Right lung (tissue), 10 donors: ENCODE measurements at places on chromosomes 3 and 15. TPM values are rescaled to one million over a fixed set of nuclear protein-coding genes. Genes with fewer than 3 reads are reported as not detected.

DNA sequence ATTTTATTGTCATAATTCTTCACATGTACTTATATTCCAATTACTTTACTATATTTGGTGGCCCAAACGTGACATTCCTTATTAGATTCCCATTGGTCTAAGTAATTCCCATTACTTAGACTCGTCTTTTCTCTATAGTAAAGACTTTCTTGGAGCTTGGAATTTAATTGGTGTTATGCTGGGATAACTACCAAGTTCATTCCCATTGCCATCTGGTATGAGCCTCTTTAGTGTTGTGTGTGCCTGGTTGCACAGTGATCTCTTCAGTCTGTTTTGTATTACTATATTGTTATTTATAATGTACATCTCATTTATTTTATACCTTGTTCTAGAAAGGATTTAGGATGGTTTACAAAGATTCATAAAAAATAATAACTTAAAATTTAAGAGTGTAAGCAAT lies 27.8 kb downstream of the TMEM108 start:
- DNase-seq = no peak

GRCh38 chr3:43932921-43933320 lies 242.2 kb downstream of the ABHD5 start:
- DNase-seq = no peak

The VILL gene
- polyA plus RNA-seq = 29.7 TPM

The ZBED2 gene
- polyA plus RNA-seq = 0.20 TPM
